ENCODE measurements at places on chromosomes 7 and 10. TPM values are rescaled to one million over a fixed set of nuclear protein-coding genes. Genes with fewer than 3 reads are reported as not detected.

GPR15LG gene
- total RNA-seq: 16.6 TPM

CCL24 gene
- total RNA-seq: not detected

DYDC1 gene
- total RNA-seq: not detected

KLF14 gene
- total RNA-seq: 0.32 TPM

GIMAP4 gene
- total RNA-seq: 43.9 TPM

VWDE gene
- total RNA-seq: 6.7 TPM

HABP2 gene
- total RNA-seq: not detected

GTF2IRD1 gene
- 8.6 TPM for total RNA-seq

TMEM176A gene
- 20.8 TPM for total RNA-seq

UCMA gene
- not detected for total RNA-seq

ELN gene
- total RNA-seq: 483 TPM

CALHM1 gene
- not detected for total RNA-seq

ZNF488 gene
- 0.63 TPM for total RNA-seq

DNA sequence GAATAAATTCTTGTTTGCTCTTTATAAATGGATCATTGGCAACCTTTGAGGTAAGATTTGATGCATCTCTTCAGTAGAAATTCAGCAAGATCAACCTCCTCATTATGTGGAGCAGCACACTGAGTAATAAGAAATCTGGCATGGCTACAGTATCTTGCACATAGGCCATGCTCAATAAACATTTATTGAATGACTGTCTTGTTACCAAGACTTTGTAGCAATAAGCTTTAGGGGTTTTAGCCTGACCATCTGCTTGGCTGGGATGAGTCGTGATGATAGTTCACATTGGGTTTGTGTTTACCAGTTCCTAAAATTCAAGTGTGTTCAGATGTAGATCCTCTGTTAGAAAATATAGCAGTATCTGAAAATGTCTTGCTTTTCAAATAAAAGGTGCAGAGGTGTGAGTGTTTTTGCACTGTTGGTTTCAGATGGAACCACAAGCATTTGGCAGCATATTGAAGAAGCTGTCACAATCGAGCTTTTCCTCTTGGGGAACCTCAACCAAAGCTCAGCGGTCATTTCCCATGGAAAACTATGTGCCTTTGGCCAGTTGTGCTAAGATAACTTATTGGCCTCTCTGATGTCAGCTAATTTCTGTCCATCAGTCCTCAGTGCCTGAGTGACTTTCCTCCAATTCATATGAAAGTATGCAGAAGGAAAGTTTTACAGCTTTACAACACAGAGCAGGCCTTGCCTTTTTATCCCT lies 442.6 kb downstream of the GFRA1 start:
- DNase-seq: no peak

- DNase-seq: no peak
Observed at GRCh38 chr7:36838616-36839225, 114.4 kb upstream of the AOAH start.

DNA sequence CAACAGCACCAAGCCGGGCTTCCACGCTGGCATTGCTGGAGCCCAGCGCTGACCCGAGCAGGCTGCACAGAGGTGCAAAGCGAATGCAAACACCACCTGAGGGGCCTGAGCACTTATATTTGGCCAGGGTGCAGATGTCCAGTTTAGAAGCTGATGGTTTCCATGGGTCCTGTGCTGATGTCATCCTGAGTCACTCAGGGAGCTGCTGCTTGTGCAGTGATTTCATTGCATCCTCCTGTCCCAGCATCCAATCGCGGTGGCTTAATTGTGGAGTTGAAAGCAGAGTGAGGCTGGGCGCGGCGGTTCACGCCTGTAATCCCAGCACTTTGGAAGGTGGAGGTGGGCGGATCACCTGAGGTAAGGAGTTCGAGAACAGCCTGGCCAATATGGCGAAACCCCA lies 410.2 kb upstream of the KLF6 start:
- DNase-seq: no peak

DNA sequence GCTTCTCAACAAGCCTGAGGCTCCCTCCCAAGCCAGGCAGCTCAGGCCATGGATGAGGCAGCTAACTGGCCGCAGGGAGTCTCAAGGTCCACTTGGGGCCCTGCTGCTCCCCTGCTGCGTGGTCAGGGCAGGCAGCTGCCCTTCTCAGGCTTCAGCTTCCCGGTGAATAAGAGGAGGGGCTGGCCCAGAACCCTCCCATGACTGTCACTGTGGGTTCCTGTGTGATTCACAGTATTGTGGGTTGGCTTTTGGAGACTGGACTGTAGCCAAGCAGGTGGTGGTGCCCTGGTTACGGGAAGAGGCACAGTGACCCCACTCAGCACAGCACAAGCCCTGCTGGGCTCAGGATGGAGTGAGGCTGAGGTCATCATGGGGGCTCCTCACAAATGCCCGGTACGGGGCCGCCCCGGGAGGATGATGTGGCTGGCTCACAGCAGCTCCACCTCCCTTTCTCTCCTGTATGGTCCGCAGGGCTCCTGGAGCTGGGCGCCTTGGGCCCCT lies 189.8 kb downstream of the HECW1 start:
- no peak for DNase-seq

DNA sequence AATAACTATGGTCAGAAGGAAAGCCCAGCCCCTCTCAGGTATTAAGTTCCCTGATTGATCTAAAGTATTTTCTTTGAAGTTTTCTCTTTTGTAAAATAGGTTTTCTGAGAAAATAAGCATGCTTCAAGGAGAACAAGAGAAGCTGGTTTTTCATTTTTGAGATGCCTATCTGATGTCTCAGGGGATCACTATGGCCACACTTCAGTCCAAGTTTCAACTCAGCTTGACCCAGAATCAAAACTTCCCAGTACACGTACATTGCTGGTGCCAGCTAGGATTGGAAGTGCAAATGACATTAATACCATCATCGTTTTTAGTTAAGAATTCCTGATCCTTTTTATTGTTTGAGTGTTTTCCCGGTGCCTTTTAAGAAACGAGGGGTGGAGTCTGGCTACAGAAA lies 7.2 kb downstream of the ITIH5 start:
- DNase-seq: no peak

GRCh38 chr10:96044736-96045135 lies 1.4 kb downstream of the CCNJ start:
- DNase-seq: peak; percentile 5

- no peak for DNase-seq
Observed at GRCh38 chr7:50534690-50535290, 30.4 kb downstream of the DDC start.

DNA sequence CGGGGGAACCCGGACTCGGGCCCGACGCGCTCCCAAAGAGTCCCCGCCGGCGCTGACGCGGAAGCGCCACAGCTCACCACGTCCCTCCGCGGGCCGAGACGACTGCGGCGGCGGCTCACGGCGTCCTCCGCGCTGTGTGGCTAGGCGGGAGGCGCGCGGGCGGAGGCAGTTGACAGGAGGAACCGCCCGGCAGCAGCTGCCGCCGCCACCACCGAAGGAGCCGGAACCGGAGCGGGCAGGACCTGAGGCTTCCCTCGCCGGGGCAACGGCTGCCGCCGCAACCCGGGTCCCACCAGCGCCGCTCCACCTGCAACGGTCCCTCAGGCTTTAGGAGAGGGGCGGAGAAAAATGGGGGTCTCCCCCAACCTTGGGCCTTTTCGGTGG lies 334 bp downstream of the ZNF800 start:
- no peak for DNase-seq

DNA sequence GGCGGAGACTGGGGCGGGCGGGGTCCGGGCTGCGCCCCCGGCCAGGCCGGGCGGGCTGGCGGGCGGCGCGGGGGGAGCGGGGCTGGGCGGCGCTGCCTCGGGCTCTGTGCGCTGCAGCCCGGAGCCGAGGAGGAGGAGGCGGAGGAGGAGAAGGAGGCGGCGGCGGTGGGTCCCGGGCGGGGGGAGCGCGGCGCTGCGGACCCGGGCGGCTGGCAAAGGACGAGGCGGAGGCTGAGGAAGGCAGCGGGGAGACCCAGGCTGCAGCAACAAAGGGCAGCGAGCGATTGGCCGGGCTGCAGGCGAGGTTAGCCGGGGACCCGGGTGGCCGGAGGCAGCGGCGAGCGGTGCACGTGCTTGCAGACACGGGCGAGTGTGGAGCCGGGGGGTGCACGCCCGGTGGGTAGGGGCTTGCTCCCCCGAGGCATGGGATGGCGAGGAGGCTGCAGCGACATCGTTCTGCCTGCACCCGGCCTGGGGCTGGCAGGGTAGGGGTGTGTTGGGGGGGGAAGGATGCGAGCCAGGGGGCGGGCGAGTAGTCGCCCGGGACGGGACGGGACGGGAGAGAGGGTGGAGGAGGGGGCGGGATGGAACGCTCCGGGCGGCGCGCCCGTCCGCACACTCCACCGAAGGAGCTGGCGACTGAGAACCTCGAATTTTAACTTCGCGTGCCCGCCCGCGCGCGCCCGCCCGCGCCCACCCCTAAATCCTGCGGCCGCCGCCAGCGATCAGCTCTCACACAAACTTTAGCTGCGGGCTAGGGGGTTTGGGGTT lies 844 bp upstream of the KAT6B start:
- no peak for DNase-seq

GRCh38 chr10:47030191-47030703 lies 119.0 kb downstream of the PTPN20 start:
- no peak for DNase-seq

DNA sequence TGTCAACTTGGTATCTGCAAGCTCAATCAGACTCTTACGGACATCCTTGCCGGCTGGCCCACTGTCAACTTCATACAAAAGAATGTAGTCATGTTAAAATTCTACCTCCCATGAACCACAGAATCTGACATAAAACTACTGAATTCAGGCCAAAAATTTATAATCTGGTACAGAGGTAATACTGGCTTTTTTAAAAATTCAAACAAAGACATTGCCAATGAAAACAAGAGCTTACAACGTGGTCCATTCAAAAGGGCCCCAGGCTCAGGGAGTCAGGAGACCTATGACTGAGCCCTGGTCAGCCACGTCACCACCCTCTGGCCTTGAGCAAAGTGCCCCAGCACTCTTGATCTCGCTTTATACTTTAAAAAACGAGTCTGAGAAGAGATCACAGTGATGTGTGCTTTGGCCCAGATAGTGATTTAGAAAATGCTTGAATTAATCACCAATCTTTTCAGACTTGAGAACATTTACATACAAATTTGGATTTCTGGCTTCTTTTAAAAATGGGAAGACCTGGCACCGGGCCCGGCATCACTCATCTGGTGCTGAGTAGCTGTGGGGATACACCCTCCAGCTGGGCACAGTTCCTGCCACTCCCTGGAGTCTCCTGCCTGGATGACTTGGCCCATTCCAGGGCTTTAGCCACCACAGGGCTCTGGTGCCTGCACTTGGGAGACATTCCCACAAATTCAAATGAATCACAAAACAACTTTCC lies 94.1 kb downstream of the PIP4K2A start:
- no peak for DNase-seq

DNA sequence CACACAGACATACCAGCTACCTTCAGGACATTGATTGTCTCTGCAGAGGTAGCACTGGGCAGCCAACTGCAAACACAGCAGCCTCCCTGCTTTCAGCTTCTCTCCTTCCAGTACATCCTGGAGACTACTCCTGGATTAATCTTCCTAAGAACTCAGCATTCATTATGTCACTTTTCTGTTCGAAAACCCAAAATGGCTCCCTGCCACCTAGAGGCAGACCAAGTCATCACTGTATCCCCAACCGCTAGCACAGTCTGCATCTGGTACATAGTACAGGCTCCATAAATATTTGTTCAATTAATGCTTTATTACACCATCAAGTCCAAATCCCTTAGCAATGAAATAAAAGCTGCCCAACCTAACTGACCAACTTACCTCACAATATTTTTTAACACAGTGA lies 5.0 kb upstream of the SEC31B start:
- no peak for DNase-seq

GRCh38 chr7:97971120-97971989 lies 18.6 kb downstream of the OCM2 start:
- DNase-seq: peak; percentile 0

GRCh38 chr10:7121154-7121797 lies 289.6 kb downstream of the SFMBT2 start:
- no peak for DNase-seq

GRCh38 chr7:133398506-133398905 lies 145.6 kb downstream of the EXOC4 start:
- DNase-seq: no peak

GRCh38 chr7:150663802-150664494 lies 21.6 kb upstream of the GIMAP2 start:
- no peak for DNase-seq

GRCh38 chr10:132368881-132369635 lies 27.9 kb upstream of the PWWP2B start:
- DNase-seq: no peak

DNA sequence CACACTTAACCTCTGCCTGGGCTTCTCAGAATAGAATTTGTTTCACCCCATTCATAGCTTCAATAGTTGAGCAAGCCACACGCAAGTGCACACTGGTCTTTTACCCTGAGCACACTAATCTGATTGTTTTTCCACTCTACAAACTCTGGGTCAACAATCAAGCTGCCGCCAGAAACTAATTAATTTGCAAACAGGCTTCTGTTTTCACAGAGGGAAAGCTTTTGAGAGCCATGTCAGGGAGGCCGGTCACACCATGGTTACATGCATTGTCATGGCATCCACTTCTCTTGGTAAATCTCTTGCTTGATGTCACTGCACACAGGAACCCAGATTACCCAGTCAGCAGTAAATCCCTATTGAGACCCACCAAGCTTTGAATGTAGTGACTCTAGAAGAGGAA lies 154.2 kb downstream of the SEMA3A start:
- no peak for DNase-seq

DNA sequence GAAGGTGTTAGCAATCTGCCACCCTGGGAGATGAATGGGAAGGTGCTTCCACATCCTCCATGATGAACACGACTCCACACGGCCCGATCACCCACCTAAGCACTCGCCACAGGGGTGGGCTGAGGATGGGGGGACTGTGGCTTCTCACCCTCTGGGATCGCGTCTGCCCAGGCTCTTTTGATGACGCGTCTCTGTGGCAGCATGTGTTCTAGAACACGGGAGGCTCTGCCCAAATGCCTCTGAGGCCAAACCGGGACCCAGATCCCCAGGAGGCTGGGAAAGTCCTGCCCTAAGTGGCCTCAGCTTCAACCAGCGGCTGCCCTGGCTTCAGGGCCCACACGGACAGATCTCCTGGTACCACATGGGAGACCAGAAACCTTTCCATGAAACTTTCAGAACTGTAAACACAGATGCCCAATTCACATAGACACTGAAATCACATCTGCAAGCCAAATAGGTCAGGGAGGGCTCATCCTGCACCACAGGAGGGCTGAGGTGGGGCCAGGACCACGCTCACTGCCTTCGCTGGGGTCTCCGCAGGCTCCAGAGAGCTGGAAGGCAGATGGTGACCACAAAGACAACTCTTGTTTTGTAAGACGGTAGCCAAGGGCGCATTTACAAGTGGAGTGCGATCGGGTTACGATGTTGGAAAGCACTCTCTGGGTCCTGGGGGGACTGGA lies 200.6 kb downstream of the PTPRN2 start:
- DNase-seq: no peak

DNA sequence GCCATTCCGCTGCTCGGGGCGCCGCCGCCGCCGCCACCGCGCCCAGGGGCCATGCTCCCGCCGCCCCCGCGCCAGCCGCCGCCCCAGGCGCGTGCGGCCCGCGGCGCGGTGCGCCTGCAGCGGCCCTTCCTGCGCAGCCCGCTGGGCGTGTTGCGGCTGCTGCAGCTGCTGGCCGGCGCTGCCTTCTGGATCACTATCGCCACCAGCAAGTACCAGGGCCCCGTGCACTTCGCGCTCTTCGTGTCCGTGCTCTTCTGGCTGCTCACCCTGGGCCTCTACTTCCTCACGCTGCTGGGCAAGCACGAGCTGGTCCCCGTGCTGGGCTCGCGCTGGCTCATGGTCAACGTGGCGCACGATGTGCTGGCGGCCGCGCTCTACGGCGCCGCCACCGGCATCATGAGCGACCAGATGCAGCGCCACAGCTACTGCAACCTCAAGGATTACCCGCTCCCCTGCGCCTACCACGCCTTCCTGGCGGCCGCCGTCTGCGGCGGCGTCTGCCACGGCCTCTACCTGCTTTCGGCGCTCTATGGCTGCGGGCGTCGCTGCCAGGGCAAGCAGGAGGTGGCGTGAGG lies 383 bp downstream of the MARVELD1 start:
- DNase-seq: no peak

All from urinary bladder (tissue), 4 donors.